ENCODE measurements at places on chromosomes 5 and 9.
A peak's percentile ranks its signal among the peaks of the same experiment; 100 is the strongest.

GRCh38 chr5:99998319-99998718 lies 536.9 kb upstream of the FAM174A start:
- DNase-seq, result no peak

GRCh38 chr5:67844924-67845323 lies 370.6 kb upstream of the PIK3R1 start:
- DNase-seq, result no peak

DNA sequence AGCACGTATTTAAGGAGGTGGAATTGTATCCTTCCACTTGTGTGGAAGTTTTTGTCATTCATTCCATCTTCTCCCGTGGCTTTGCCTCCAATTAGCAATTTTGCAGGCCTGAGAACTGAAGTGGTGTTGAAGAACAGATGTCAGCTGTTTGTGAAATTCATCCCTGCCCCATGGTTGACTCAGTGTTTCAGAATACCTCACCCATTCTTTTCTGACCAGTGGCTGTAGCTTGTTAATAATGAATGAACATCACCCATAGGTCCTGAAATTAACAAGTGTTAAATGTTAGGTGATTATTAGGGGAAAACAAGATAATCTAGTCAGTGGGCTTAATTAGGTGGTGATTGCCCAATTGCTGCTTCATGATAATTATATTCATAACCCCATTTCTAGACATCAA lies 11.7 kb downstream of the ZNF462 start:
- DNase-seq, result no peak

GRCh38 chr5:64210866-64211265 lies 45.2 kb downstream of the RNF180 start:
- DNase-seq, result no peak

DNA sequence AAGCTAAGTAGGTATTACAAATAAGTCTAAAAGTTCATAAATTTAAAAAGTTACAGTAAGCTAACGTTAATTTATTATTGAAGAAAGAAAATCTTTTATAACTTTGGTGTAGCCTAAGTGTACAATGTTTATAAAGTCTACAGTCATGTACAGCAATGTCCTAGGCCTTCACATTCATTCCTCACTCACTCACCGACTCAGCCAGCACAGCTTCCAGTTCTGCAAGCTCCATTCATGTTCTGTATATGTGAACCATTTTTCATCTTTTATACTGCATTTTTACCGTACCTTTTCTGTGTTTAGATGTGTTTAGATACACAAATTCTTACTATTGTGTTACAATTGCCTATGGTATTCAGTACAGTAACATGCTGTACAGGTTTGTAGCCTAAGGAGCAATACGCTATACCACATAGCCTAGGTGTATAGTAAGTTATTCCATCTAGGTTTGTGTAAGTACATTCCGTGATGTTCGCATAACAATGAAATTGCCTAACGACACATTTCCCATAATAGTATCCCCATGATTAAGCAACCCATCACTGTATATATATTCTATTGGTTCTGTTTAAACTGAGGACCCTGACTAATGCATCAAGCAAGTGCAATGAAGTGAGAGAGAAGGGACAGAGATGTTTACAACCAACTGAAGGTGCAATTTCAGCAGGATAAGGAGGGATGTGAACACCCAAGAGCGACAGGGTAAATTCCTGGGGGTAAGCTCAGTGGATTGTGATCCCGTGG lies 88.9 kb upstream of the TRIO start:
- no peak for DNase-seq

- DNase-seq, result no peak
Measured at GRCh38 chr9:16406526-16407225, 463.8 kb downstream of the BNC2 start.

DNA sequence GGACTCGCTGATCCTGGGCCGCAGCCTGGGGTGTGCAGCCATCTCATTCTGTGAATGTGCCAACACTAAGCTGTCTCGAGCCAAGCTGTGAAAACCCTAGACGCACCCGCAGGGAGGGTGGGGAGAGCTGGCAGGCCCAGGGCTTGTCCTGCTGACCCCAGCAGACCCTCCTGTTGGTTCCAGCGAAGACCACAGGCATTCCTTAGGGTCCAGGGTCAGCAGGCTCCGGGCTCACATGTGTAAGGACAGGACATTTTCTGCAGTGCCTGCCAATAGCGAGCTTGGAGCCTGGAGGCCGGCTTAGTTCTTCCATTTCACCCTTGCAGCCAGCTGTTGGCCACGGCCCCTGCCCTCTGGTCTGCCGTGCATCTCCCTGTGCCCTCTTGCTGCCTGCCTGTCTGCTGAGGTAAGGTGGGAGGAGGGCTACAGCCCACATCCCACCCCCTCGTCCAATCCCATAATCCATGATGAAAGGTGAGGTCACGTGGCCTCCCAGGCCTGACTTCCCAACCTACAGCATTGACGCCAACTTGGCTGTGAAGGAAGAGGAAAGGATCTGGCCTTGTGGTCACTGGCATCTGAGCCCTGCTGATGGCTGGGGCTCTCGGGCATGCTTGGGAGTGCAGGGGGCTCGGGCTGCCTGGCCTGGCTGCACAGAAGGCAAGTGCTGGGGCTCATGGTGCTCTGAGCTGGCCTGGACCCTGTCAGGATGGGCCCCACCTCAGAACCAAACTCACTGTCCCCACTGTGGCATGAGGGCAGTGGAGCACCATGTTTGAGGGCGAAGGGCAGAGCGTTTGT lies 19.9 kb downstream of the PTGES2 start:
- DNase-seq, result no peak

- no peak for DNase-seq
Measured at GRCh38 chr9:121297389-121297788, 29.4 kb downstream of the GSN start.

DNA sequence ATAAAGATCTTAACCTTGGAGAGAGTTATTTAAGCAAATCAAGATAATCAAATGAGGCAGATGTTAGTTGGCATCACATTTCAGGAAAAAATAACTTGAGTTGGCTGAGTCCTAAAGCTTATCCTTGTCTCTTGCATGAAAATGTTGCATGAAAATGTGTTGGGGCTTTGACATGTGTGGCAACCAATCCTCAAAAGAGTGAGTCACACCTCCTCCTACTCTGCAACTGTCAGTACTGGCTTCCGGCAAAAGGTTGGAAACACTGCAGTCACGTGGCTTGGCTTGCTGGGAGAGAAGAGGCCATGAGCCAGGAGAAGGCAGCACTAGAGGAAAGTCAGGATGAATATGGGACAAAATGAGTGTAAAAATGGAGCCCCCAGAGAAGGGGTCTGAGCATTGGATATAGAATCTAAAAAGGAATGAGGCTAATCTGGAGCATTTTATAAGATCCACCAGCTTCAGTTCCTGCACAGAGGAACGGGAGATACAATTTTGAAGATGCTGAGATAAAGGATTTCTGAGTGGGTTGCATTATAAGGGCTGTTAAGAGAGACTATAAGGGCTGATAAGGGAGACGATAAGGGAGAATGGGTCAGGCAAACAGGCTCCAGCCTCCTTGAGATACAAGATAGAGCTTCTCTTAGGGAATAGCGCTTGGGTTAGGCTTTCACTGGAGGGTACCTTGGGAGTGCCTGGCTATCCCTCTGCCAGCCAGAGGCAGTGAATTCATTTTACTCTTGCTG lies 43.1 kb downstream of the SPATA31D1 start:
- no peak for DNase-seq

- DNase-seq, result no peak
Measured at GRCh38 chr5:126360467-126360866, 62.7 kb upstream of the GRAMD2B start.

DNA sequence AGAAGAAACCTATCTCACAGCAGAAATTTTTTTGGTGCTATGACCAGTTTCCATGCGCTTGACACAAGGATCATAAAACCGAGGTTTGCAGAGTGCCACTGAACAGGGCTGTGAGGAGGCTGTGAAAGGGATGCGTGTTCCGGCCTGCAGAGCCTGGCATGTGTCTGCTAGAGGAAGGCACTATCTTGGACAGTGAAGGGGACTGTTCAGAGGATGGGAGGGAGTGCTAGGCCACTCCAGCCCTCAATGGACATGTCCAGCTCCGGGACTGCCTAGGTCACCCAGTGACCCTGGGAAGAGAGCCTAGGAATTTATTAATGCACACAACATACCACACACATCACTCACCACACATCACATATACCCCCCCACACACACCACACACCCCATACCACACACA lies 275.9 kb downstream of the GADD45G start:
- DNase-seq, result no peak

DNA sequence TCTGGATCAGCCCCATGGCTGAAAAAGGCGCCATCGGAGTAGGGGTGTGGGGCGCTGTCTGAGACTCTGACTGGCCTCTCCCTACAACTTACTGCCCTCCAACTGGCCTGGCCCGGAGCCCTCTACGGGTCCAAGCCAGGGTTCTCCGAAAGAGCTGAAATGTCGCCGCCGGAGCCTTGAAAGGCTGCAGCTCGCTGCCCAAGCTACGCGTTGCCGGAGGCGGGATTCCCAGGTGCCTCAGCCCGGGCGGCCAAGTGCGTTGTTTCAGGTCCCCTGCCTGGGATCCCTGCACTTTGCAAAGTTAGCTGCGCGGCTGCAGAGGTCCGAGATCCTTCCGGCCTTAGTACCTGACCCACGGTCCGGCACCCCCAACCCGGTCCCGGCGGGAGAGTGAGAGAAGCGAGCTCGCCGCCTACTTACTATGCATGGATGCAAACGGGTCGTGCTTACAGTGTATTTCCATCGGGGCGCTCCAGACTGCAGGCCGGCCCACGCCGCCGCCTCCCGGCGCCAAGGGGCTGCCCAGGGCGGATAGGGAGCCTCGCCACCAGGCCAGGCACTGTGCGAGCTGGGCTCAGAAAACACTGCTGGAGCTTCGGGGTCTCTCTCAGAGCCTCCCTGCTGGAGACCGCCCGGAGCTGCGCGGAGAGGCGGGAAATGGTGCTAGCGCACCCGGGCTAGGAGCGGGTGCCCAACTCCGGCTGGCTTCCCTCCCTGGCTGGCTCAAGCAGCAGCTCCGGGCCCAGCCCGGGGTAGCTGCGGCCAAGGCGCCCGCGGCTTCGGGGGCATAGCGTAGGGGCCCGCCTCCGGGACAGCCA lies 7.7 kb downstream of the PAX5 start:
- DNase-seq, result no peak

GRCh38 chr5:146644831-146645230 lies 128.8 kb upstream of the GPR151 start:
- no peak for DNase-seq

- DNase-seq, result no peak
Measured at GRCh38 chr5:133370036-133370831, 242.1 kb downstream of the FSTL4 start.

- peak; percentile 95 for DNase-seq
Measured at GRCh38 chr9:37408933-37409710, 13.4 kb upstream of the GRHPR start.

DNA sequence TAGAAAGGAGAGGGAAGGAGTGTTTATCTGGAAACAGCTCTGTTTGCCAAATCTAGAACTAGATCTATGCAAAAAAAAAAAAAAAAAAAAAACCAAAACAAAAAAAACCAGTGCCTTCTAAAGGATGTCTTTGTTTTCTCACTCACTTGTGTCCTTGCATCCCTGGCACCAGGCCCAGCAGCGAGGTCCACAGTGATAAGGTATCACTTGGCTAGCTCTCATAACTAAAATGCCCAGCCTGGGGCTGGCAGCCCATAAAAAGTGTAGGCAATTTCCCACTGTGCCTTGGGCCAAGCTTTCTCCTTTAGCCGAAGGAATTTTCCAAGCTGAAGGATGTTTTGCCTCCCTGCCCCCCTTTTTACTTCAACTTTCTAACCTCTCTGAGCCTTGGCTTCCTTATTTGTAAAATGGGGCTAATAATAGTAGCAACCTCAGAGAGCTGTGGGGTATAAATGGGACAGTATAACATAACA lies 20.8 kb downstream of the RGS3 start:
- no peak for DNase-seq

DNA sequence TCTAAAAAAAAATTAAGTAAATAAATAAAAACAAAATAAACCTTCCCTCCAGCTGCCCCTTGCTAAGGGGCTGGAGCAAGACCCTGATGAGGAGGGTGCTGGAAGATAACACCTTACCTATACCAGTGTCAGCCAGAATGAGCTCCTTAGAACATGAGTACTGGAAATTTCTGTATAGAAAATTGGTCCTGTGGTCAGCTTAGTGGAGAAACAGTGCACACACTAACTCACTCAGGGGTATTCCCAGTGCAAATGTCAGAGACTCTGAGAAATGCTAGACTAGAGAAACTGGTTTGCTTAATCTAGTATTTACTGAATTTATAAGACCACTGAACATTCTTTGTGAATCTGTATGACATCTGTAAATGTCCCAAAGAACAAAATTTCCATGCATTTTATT lies 62.1 kb upstream of the CTXN3 start:
- no peak for DNase-seq

GRCh38 chr9:126962336-126962735 lies 47.8 kb downstream of the RALGPS1 start:
- no peak for DNase-seq

- DNase-seq, result no peak
Measured at GRCh38 chr5:171226864-171227263, 82.2 kb upstream of the TLX3 start.

GRCh38 chr5:116377276-116378006 lies 197.2 kb downstream of the SEMA6A start:
- no peak for DNase-seq

- no peak for DNase-seq
Measured at GRCh38 chr9:69049094-69049493, 13.5 kb downstream of the FXN start.

GRCh38 chr9:116434314-116434713 lies 252.8 kb upstream of the TRIM32 start:
- DNase-seq, result no peak

DNA sequence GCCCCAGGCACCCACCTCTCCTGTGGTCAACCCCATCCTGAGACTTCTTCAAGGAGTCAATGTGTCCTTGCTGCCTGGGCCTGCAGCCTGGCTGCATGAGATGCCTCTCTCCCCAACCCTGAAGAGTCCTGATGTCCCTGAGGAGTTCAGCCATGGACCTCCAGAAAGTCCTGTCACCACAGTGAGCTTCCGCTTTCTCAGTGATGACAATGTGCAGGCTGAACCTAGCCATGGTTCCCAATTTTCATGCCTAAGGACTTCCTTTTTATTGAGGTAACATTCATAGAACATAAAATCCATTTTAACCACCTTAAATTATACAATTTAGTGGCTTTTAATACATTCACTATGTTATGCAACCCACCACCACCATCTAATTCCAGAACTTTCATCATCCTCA lies 29.1 kb downstream of the DAP start:
- DNase-seq, result no peak

- no peak for DNase-seq
Measured at GRCh38 chr5:10474521-10475075, 32.9 kb downstream of the ROPN1L start.
